Left ventricle myocardium superior (tissue), 1 donor: ENCODE measurements at places on chromosomes 5 and 9. TPM values are rescaled to one million over a fixed set of nuclear protein-coding genes. Genes with fewer than 3 reads are reported as not detected.

Gene PLAC8L1
- total RNA-seq: 0.45 TPM

Gene PTGDS
- total RNA-seq: 5,424 TPM

Gene PTPRD
- total RNA-seq: 6.1 TPM

- no peak for DNase-seq
Measured at GRCh38 chr5:111313017-111313724, 89.0 kb downstream of the CAMK4 start.

DNA sequence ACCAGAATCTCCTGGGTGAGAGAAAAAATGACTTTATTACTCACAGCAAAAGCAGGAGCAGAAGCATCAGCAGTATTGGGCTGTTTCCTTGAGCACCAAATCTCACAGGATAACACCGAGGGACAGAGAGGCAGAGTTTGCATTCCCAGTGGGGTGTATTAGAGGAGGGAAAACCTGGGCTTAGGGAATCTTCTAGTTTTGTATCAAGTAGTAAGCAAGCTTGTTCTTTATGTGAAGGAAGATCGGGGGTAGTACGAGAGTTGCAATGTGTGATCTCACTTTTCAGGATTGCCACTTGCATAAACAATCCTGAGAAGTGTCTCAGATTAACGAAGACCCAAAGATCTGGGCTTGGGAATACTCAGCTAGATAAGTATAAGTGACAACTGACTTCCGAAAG, 1163.0 kb downstream of the TAF11L14 start:
- DNase-seq: no peak
